ENCODE measurements at places on chromosomes 1 and 21.

DNA sequence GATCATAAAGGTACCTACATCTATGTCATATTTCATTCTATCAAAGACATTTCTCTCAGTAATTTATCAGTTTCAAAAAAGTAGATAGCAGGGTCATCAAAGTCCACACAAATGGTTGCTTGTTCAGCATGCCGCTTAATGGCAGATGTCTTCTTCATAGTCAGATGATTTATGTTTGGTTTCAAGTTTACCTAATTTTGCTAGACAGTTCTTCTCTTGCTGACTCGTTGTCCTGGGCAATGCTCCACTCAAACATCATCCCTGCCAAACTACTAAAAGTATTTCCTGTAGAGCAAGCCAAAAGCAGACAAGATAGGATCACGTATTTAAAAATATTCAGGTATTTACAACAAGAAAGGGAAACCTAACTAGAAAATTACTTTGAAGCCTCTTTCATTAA, 13.6 kb downstream of the NUP210L start:
- no peaks in the 10 kb centered on the region for H3K36me3 ChIP-seq
- H3K27me3 ChIP-seq = no peaks in the 10 kb centered on the region
- H3K4me3 ChIP-seq = no peak overlapping the region
- peaks cover 2% of the 10 kb centered on the region for H3K4me1 ChIP-seq

- H3K36me3 ChIP-seq = no peaks in the 10 kb centered on the region
- no peaks in the 10 kb centered on the region for H3K27me3 ChIP-seq
- no peak overlapping the region for H3K27ac ChIP-seq
- H3K4me1 ChIP-seq = no peaks in the 10 kb centered on the region
Observed at GRCh38 chr21:20570824-20571232, 427.4 kb upstream of the NCAM2 start.

GRCh38 chr1:78375996-78376395, 114.8 kb upstream of the PTGFR start:
- H3K4me1 ChIP-seq = no peaks in the 10 kb centered on the region
- H3K27me3 ChIP-seq = no peaks in the 10 kb centered on the region
- H3K4me3 ChIP-seq = no peak overlapping the region
- no peak overlapping the region for H3K27ac ChIP-seq
- H3K36me3 ChIP-seq = no peaks in the 10 kb centered on the region
- no peak for DNase-seq

DNA sequence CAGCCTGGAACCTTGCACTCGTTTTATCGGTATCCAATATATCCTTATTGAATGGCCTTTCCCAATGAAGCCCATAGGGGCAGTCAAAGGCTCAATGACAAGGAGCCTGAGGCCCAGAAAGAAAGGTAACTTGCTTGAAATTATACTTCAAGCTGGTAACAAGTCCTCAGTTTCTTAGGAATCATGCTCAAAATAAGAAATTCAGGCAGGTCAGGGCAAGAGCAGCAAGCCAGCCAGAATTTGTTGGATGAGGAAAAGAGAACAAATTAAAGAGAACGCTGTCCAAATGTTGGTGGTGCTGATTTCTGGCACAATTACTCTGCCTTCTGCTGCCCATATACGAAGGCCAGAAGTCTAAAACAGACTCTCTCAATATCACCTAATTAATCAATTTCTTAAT, 77.6 kb downstream of the DDX20 start:
- H3K4me3 ChIP-seq = no peak overlapping the region
- no peaks in the 10 kb centered on the region for H3K36me3 ChIP-seq
- peaks cover 26% of the 10 kb centered on the region for H3K27me3 ChIP-seq
- H3K4me1 ChIP-seq = no peaks in the 10 kb centered on the region

All from activated CD8-positive, alpha-beta memory T cell treated with anti-CD3 and anti-CD28 coated beads, Interleukin-2, amount 10 ng/mL, durations not matched to agents 7 days and 5 days (primary cell).